ENCODE measurements at places on chromosomes 12 and 14. TPM values are rescaled to one million over a fixed set of nuclear protein-coding genes. Genes with fewer than 3 reads are reported as not detected.

- H3K27ac ChIP-seq = peak overlapping the region; percentile 63
- no peak for DNase-seq
- no peaks in the 10 kb centered on the region for H3K27me3 ChIP-seq
- peaks cover 36% of the 10 kb centered on the region for H3K4me1 ChIP-seq
- H3K4me3 ChIP-seq = no peak overlapping the region
These were observed 61.2 kb downstream of the ATG14 start for GRCh38 chr14:55350461-55350860.

The SIX1 gene
- not detected for total RNA-seq

DNA sequence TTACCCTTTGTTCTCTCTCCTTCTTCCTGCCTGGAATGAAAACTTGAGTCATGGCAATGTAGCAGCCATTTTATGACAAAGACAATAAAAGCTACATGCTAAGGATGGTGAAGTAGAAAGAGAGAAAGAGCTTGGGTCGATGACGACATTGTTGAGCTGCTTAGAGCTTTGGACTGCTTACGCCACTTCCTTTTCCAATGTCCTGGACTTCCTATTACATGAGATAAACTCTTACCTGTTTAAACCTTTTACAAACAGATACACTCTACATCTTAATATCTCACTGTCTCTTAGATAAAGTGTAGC, 70.1 kb downstream of the PEBP1 start:
- peaks cover 3% of the 10 kb centered on the region for H3K4me1 ChIP-seq
- no peak for DNase-seq
- H3K27ac ChIP-seq = peak overlapping the region; percentile 69
- H3K27me3 ChIP-seq = no peaks in the 10 kb centered on the region

DNA sequence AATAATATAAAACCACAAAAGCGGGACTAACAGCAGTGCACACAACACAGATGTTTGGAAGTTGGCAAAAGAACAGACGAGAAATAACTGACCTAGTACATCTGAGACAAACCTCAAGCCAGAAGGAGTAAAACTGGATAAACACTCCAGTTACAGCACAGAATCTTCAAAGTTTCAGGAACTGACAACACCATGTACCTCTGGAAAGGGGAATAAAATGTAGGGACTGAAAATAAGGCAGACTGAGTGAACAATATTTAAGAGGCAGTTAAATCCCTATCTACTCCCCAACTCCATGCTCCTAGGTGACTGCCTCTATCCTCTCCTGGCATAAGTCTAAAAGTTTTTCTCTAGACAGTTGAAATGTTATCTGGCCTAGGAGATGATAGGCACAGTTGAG, 57.9 kb downstream of the ZFYVE21 start:
- H3K36me3 ChIP-seq = peaks cover 4% of the 10 kb centered on the region
- H3K4me3 ChIP-seq = no peak overlapping the region
- no peak for DNase-seq
- no peak overlapping the region for H3K27ac ChIP-seq
- H3K4me1 ChIP-seq = peaks cover 4% of the 10 kb centered on the region

The KRT80 gene
- total RNA-seq = not detected

DNA sequence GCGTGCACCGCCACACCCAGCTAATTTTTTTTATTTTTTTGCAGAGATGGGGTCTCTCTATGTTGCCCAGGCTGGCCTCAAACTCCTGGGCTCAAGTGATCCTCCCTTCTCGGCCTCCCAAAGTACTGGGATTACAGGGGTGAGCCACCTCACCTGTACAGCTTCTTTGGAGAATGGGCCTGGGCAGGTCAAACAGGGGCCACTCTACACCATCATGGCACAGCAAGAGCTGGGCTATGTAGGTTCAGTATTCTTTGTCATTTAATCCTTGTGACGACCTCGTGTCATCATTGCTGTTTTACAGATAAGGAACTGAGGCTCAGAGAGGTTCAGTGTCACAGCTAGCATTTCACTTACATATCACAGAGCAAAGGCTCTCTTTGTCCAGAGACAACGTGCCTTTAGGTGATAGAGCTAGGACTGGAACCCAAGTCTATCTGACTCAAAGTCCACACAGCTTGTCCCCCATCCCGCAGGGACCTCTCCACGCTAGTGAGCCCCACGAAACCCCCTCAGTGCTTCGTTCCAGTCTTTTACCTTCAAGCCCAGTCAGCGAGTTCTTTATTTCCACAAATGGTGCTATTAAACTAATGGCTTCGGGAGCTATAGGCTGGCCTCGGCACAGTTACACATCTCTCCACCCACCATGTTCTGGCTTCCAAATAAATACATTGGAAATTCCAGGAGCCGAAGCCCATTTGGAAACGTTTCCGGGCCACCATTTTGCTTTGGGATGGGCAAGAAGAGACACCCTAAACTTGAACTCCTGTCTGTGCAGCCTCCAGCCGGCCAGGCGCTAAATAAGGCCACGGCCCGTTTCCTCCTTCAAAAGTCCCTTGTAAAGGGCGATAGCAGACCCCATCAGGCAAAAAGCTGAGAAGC, 660 bp upstream of the MAP1LC3B2 start:
- H3K27me3 ChIP-seq = no peaks in the 10 kb centered on the region
- no peak for DNase-seq
- H3K27ac ChIP-seq = peak overlapping the region; percentile 93
- peak overlapping the region; percentile 88 for H3K4me3 ChIP-seq
- H3K36me3 ChIP-seq = no peaks in the 10 kb centered on the region

The RTL1 gene
- total RNA-seq = not detected

DNA sequence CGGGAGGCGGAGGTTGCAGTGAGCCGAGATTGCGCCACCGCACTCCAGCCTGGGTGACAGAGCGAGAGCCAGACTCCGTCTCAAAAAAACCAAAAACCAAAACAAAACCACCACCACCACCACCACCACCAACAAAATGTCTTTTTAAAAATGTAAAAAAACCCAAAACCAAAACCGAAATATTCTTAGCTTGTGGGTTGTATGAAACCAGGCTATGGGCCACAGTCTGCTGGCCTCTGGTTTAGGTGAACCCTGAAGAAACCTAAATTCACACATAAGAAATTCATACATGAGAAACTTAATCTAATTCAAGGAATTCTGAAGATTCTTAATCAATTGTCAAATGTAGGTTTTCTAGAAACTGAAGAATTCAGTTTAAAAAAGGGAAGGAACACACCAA, 37.6 kb downstream of the INSM2 start:
- no peak overlapping the region for H3K4me3 ChIP-seq
- DNase-seq = no peak
- no peaks in the 10 kb centered on the region for H3K4me1 ChIP-seq
- H3K27ac ChIP-seq = no peak overlapping the region
- H3K36me3 ChIP-seq = peaks cover 7% of the 10 kb centered on the region

- no peaks in the 10 kb centered on the region for H3K27me3 ChIP-seq
- H3K4me1 ChIP-seq = peaks cover 32% of the 10 kb centered on the region
- peak overlapping the region; percentile 95 for H3K27ac ChIP-seq
- DNase-seq = no peak
- H3K36me3 ChIP-seq = no peaks in the 10 kb centered on the region
These were observed 2.6 kb downstream of the WNK1 start for GRCh38 chr12:754851-755562.

GRCh38 chr12:109677279-109677691, 36.3 kb upstream of the FAM222A start:
- no peak overlapping the region for H3K27ac ChIP-seq
- DNase-seq = no peak
- no peak overlapping the region for H3K4me3 ChIP-seq
- H3K4me1 ChIP-seq = no peaks in the 10 kb centered on the region

GRCh38 chr14:102389246-102389645, 26.5 kb downstream of the TECPR2 start:
- H3K4me3 ChIP-seq = no peak overlapping the region
- H3K27ac ChIP-seq = no peak overlapping the region
- no peak for DNase-seq

The COPZ1 gene
- 58.6 TPM for total RNA-seq

The C1QL4 gene
- total RNA-seq = not detected

The GDF3 gene
- total RNA-seq = not detected

DNA sequence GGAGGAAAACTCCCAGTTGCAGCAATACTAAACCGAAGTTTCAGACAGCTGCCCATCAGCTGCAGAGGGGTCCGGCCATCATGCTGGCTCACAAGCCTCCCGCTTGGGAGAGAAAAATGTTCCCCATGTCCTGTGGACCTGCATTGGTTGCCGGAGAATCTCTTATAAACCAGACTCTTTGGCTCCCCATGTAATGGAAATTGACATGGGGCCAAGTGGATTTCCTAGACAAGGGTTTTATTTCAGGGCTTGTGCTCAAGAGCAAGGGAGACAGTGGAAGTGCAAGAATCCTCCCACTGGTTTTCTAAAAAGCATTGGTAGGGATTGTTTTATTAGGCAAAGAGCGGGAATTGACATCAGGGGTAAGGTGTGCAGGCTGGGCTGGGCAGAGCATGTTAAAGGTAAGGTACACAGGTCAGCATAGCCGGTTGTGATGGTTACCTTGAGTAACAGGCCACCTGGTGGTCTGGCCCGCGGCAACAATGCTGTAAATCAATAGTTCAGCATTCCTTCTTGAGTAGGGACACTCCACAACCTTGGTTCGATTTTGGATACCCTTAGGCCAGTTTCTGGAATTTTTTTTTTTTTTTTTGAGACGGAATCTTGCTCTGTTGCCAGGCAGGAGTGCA, 135.4 kb downstream of the UNC79 start:
- H3K36me3 ChIP-seq = no peaks in the 10 kb centered on the region
- DNase-seq = no peak
- H3K4me3 ChIP-seq = no peak overlapping the region
- no peak overlapping the region for H3K27ac ChIP-seq

- H3K4me1 ChIP-seq = no peaks in the 10 kb centered on the region
- no peaks in the 10 kb centered on the region for H3K27me3 ChIP-seq
- H3K4me3 ChIP-seq = no peak overlapping the region
- no peak for DNase-seq
- H3K27ac ChIP-seq = no peak overlapping the region
These were observed 43.5 kb downstream of the LMO3 start for GRCh38 chr12:16562435-16562834.

The HSP90B1 gene
- 429 TPM for total RNA-seq

The SLC8A3 gene
- 0.20 TPM for total RNA-seq

GRCh38 chr14:68981539-68981976, 2.5 kb upstream of the ACTN1 start:
- H3K4me1 ChIP-seq = peaks cover 23% of the 10 kb centered on the region
- DNase-seq = no peak
- no peaks in the 10 kb centered on the region for H3K36me3 ChIP-seq
- H3K27ac ChIP-seq = no peak overlapping the region
- H3K27me3 ChIP-seq = no peaks in the 10 kb centered on the region

- H3K27me3 ChIP-seq = no peaks in the 10 kb centered on the region
- H3K4me1 ChIP-seq = no peaks in the 10 kb centered on the region
- H3K36me3 ChIP-seq = no peaks in the 10 kb centered on the region
- no peak overlapping the region for H3K27ac ChIP-seq
These were observed 510.6 kb downstream of the RERGL start for GRCh38 chr12:17579205-17580026.

- peaks cover 3% of the 10 kb centered on the region for H3K4me1 ChIP-seq
- H3K27me3 ChIP-seq = peaks cover 15% of the 10 kb centered on the region
- no peak overlapping the region for H3K27ac ChIP-seq
- no peak for DNase-seq
- H3K36me3 ChIP-seq = peaks cover 3% of the 10 kb centered on the region
These were observed 87.3 kb downstream of the TTC7B start for GRCh38 chr14:90728951-90729350.

DNA sequence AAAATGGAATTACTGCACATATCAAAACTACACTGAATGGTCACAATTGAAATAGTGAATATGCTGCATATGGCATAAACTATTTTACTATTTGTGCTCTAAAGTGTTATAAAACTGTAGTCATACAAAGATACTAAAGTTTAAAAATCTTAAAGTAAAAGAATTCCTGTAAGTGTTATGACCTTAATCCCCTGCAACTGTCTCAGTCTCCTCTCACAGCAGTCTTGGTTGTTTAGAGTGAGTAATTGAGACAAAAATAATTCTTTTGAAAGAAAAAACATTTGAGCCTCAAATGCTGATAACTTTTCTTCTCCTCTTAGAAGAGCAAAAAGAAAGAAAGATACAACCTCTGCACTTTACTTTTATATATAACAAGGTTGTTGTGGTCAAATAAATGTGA, 99.9 kb downstream of the SYT1 start:
- no peak overlapping the region for H3K27ac ChIP-seq
- H3K36me3 ChIP-seq = no peaks in the 10 kb centered on the region
- no peak overlapping the region for H3K4me3 ChIP-seq

The AMN1 gene
- total RNA-seq = 2.0 TPM

The GLIPR1L1 gene
- not detected for total RNA-seq

The PSMB11 gene
- total RNA-seq = not detected

DNA sequence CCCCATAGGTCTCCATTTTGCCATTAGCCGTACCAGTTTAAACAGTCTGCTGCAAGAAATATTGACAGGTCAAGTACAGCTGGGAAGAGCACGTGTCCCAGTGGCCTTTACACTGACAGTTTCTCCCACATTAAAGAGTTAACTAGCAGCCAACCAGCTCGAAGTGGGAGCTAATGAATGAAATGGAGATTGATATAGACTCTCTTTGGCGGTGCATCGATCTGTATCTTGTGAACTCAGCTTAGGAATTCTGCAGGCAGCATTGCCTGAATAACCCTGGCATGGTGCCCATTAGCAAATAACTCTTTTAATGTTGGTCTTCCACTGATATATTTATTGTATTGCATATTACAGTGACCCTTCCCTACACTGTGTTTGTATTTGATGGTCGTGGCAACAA, 319.4 kb downstream of the EGLN3 start:
- no peak for DNase-seq
- H3K4me3 ChIP-seq = no peak overlapping the region
- no peaks in the 10 kb centered on the region for H3K4me1 ChIP-seq
- H3K27me3 ChIP-seq = peaks cover 20% of the 10 kb centered on the region

The SLC2A3 gene
- total RNA-seq = 766 TPM

The RNASE7 gene
- total RNA-seq = not detected

DNA sequence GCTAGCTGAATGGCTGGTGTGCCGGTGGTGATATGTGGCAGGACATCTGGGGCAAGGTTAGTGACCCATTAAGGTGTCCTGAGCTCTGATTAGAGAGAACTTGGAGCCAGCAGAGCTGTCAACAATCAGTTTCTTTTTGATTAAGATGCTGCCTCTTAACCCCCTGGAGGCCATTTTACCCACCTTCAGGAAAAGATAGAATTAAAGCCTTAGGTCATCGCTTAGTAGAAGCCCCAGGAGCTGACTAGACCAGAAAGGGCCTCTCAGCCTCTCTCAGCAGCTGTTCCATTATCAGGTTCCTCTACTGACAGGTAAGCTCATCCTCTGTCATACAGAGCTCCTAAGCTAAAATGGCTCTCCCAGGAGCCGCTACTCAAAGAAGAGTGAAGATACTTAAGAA, 339.0 kb downstream of the FUT8 start:
- H3K27ac ChIP-seq = peak overlapping the region; percentile 57
- no peaks in the 10 kb centered on the region for H3K27me3 ChIP-seq
- no peak overlapping the region for H3K4me3 ChIP-seq
- DNase-seq = no peak

DNA sequence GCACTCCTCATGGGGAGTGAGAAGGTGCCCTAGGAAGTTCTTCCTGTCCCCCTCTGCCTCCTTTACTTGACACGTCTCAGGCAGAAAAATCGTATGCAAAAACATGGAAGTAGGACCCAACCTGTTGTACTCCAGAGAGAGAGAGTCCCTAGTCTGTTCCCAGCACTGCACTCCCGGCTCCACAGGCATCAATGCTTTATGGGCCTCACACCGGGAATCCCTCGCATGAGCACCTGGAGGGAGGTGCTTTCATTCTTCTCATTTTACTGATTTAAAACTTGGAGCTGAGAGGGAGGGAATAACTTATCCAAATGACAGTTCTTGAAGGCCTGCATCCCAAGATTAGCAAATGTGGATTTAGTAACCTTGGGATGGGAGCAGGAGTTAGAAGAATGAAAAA, 1101.4 kb downstream of the BCL11B start:
- peak overlapping the region; percentile 100 for H3K27ac ChIP-seq
- no peaks in the 10 kb centered on the region for H3K27me3 ChIP-seq
- H3K4me1 ChIP-seq = peaks cover 77% of the 10 kb centered on the region
- H3K4me3 ChIP-seq = no peak overlapping the region

All from T-helper 17 cell (primary cell).